Stomach (tissue), 19 donors: ENCODE measurements at places on chromosomes 6 and 20. TPM values are rescaled to one million over a fixed set of nuclear protein-coding genes. Genes with fewer than 3 reads are reported as not detected.

TEAD3 gene
- total RNA-seq = 49.1 TPM

SIGLEC1 gene
- 4.5 TPM for total RNA-seq

SLC17A3 gene
- total RNA-seq = not detected

PHF3 gene
- 56.8 TPM for total RNA-seq

MLN gene
- not detected for total RNA-seq

- no peak for DNase-seq
Measured at GRCh38 chr6:69097948-69098347, 462.9 kb downstream of the ADGRB3 start.

- no peak for DNase-seq
Measured at GRCh38 chr6:145529582-145529981, 205.7 kb downstream of the EPM2A start.

- no peak for DNase-seq
Measured at GRCh38 chr6:35203680-35204079, 10.1 kb upstream of the SCUBE3 start.

DNA sequence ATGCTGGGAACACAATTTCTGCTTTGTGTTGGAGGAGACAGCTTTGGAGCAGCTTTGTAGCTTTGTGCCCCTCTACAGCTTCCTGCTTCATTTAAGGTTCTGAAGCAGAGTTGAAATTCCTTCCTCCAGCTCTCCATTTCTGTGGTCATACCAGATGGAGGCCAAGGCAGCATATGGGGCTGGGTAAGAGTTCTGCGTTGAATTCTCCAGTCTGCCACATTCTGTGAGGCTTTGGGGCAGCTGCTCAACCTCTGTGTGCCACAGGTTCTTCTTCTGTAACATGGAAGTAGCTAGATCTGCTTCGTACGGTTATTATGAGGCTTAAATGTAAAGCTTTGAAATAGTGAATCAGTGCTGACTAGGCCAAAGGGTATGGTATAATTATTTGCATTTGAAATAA is 2.9 kb upstream of the TRIM26 start:
- DNase-seq = no peak

DNA sequence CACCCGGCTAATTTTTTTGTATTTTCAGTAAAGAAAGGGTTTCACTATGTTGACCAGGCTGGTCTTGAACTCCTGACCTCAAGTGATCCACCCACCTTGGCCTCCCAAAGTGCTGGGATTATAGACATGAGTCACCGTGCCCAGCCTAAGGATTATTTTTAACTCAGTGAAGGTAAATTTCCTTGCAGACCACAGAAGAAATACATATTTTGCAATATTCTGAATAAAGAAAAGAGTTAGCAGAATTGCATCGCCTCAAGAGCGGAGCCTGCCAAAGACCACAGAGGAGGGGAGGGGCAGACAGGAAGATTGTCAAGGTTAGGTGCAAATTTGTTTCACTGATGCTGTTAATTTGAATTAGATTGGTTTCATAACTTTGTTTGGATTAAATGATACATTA is 47.4 kb downstream of the SOD2 start:
- DNase-seq = no peak

- DNase-seq = no peak
Measured at GRCh38 chr6:162712694-162713093, 14.9 kb downstream of the PRKN start.

GRCh38 chr20:1823450-1823844 is 71.8 kb upstream of the SIRPA start:
- no peak for DNase-seq
